ENCODE measurements at places on chromosomes 12 and 14.
A peak's percentile ranks its signal among the peaks of the same experiment; 100 is the strongest.

DNA sequence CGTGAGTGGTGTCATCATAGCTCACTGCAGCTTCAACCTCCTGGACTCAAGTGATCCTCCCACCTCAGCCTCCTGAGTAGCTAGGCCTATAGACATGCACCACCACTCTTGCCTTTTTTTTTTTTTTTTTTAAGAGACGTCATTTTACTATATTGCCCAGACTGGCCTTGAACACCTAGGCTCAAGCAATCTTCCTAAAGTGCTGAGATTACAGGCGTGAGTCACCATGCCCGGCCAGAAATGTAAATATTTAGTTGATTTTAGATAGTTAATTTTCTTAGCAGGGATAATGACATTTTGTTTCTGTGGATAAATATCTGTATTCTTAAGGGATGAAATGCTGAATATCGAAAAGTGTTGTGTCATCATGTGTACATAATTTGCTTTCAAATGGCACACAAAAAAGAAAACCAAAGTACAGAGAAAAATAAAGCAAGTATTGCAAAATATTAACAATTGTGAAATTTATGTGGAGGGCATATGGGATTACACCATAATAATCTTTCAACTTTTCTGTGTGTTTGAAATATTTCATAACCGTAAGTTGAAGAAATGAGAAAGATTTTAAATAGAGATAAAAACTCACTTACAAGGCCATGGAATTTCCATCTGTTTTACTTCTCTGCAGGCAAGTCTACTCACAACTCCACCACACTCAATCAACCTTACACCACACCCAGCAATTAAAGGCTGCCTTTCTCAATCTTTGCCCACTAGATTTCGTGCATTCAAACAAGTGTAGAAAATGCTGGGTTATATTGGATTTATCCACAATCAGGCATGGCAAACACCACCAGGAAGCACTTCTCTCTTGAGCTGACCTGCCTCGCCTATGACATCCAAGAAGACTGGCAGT lies 93.7 kb downstream of the SPTSSA start:
- no peak for DNase-seq

DNA sequence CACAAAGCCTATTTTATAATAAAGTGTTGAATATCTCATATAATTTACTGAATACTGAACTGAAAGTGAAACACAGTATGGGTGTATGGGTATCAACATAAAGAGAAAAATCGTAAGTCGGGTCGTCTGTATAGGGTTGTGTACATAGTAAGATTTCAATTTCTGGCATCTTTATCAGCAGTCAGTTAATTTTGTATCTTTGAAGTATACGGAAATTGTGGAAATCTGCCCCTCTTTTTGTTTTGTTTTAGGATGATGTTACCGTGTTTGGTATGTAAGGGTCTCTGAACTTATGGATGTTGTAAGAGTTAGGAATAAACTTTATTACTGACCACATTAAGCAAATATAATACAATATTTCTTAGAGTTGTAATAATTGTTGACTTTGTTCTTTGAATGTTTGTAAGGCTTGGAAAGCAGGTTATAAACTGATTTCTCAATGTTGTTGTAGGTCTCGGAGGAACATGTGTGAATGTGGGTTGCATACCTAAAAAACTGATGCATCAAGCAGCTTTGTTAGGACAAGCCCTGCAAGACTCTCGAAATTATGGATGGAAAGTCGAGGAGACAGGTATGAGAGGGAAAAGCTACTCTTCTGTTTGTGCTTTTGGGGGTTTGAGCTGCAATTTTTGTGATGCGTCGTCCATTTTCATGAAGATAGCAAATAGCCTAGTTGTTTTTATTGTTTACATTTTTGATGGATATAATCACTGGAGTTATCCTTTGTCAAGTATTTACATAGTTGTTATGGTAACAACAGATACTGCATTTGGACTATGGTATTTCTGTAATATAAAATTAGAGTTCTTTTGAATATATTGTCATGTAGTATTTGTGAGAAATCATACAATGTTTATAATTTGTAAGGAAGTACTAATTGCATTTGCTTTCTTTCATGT lies 12.0 kb downstream of the EID3 start:
- DNase-seq = no peak

DNA sequence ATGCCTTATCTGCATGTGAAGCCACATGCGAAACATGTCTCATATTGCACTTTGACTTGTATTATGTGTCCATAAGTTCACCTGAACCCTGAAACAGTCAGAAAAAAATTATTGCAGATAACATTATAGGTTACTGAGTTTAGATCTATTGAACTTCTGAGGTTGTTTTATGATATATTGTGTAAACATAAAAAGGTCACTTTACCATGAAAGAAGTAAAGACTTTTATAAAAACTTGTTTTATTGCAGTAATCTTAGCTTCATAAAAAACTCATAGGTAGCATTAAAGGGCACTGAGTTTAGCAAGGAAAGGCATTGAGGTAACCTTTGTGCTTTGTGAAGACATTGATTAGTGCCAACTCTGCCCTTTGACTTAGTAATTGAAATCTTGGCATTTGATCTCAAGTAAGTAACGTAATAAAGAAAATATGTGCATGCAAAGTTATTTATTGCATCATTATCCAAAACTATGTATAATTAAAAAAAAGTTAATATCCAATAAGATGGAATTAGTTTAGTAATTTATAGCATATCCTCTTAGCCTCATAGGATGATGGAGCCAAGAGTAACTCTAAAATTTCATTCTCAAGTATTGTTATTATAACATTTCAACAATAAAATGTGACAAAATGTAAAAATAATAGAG lies 313.3 kb upstream of the ATP2B1 start:
- no peak for DNase-seq

- no peak for DNase-seq
Observed at GRCh38 chr12:2961705-2962104, 2.5 kb downstream of the TEAD4 start.

- no peak for DNase-seq
Observed at GRCh38 chr12:48979602-48980388, 1.7 kb downstream of the WNT1 start.

DNA sequence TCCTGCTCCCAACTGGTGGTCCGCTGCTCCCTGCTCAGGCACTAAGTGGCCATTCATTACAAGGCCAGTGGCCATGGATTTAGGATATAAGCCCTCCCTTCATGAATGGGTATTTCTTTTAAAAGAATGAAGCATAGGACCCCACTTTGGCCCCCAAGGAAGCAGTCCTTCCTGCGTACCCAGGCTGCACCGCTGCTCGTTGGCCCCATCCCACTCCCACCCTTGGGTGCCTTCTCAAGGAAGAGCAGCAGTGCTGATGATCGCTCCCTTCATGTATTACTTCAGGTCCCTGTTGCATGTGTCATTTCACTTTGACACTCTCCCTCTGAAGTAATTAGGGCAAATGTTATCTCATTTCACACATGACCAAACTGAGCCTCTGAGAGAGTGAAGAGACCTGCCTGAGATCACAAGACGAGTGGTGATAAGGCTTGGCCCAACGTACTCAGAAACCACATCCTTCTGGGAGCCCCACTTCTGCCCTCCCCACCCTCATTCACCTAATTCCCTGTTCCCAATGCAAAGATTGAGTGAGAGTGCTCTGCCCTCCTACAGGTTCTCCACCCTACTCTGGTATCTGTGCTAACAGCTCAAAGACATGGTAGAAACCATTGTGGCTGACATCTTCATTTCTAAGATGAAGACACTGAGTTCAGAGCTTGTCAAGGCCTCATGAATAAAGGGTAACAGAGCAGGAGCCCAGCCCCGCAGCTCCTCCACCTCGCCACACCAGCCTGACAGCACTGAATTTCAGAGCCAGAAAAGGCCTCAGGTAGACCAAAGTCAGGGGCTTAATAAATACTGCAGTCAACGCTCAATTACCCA lies 10.3 kb upstream of the KRT2 start:
- no peak for DNase-seq

GRCh38 chr14:35213869-35214387 lies 78.3 kb upstream of the PSMA6 start:
- DNase-seq = no peak

GRCh38 chr12:110936367-110937103 lies 16.2 kb upstream of the MYL2 start:
- DNase-seq = no peak

GRCh38 chr12:112401903-112402498 lies 7.4 kb downstream of the RPL6 start:
- no peak for DNase-seq

DNA sequence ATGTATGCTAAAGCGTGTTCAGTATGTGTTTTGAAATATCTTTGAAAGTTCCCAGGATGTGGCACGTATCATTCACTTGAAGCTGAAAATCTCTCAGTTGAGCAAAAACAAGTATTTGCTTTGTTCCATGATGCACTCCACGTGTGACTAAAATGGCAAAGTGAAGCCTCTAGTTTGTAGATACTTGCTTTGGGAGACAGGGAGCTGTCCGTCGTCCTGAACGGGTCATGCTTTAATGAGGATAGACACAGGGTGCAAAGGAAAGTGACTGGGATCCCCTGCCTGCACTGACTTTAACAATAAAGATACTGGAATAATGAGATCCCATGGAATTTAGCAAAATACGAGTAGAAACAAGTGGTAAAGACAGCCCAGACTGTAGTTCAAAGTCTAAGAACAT lies 991.4 kb downstream of the NRXN3 start:
- no peak for DNase-seq

GRCh38 chr12:105469701-105470100 lies 139.2 kb downstream of the C12orf75 start:
- no peak for DNase-seq

DNA sequence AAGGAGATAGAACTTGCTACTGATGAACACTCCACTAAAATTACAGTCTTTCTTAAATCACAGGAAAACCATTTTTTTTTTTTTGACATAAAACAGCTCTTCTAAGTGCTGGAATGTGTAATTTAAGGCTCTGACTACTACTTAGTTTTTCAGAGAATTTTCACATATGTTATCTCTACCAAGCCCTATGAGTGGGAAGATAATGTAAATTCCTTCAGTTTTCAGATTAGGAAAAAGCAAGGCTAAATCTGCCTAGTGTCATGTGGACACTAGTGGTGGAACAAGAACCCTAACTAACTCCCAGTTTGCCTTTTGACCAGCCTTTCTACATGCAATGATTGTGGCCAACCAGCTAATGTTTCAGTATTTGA lies 37.3 kb upstream of the CSRP2 start:
- no peak for DNase-seq

DNA sequence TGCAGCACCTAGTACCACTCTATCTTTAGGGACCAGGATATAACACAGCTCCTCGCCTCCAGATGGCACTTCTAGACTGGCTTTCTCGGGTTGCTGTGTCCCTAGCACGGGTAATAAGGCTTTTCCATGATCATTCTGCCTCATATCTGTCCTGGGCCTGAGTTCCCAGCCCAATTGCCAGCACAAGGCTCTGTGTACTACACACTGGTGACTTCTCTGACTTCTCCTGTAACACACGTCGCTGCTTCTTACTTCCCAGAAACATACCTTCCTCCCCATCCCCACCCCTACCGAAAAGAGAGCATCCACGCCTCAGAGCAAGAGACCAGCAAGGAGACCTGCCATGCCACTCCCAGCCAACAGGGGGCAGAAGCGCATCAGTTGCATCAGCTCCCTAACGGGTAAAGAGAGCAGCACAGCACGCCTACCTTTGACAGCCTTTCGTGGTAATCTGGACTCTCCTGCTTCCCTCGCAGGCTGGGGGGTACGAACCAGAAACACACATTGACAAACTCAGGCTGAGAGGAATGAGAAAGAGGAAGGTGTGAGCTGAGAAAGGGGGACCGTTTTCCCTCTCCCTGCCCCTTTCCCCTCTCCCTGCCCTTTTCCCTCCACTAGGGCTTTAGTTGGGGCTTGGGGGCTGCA lies 21.2 kb upstream of the ZNF740 start:
- DNase-seq = peak; percentile 25

GRCh38 chr12:121795034-121795968 lies 1.8 kb upstream of the RHOF start:
- DNase-seq = peak; percentile 74

DNA sequence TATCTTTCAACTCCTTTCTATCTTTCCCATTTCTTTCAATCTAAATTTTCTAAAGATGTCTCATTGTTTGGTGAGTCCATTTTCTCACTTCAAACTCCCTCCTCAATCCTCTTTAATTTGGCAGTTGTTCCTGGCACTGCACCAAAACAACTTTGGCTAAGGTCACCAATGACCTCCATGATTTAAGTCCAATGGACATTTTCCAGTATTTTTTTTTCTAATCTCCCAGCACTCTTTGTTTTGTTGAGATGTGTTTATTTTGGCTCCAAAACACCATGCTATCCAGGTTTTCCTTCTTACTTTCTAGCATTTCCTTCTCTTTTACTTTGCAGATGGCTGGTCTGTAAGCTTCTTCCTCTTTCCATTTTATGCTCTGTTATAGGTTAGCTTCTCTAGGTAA lies 42.5 kb upstream of the OTOGL start:
- no peak for DNase-seq

DNA sequence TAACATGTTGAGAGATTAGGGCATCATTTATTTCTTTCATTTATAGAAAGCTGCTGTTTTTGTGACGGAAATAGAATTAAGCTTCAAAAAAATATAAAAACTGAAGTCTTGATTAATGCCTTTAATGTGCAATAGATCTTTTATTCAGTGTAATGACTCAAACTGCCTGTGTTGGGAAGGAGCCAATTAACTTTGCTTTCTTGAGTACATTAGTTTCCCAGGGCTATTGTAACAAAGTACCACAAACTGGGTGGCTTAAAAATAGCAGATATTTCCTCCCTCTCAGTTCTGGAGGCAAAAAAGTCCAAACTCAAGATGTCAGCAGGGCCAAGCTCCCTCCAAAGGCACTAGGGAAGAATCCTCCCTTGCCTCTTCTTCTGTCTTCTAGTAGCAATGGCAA lies 36.6 kb downstream of the EID3 start:
- no peak for DNase-seq

Data from C1 segment of cervical spinal cord (tissue), 14 donors.